ENCODE measurements at places on chromosomes 3 and 15. TPM values are rescaled to one million over a fixed set of nuclear protein-coding genes. Genes with fewer than 3 reads are reported as not detected.

Gene CASR
- not detected for total RNA-seq

Gene NR2E3
- total RNA-seq: not detected

Gene MB21D2
- total RNA-seq: 5.2 TPM

Gene EPHA3
- total RNA-seq: 0.26 TPM

Gene SEMA5B
- total RNA-seq: 0.13 TPM

Gene GPR171
- not detected for total RNA-seq

Gene LRRIQ4
- under 0.01 TPM for total RNA-seq

Data from articular chondrocyte of knee joint (primary cell).